ENCODE measurements at places on chromosomes 1 and 21. TPM values are rescaled to one million over a fixed set of nuclear protein-coding genes. Genes with fewer than 3 reads are reported as not detected.

GRCh38 chr1:209598227-209598626 lies 14.7 kb downstream of the CAMK1G start:
- DNase-seq, result no peak

GRCh38 chr1:85577419-85578320 lies 2.9 kb upstream of the CCN1 start:
- peak; percentile 64 for DNase-seq

DNA sequence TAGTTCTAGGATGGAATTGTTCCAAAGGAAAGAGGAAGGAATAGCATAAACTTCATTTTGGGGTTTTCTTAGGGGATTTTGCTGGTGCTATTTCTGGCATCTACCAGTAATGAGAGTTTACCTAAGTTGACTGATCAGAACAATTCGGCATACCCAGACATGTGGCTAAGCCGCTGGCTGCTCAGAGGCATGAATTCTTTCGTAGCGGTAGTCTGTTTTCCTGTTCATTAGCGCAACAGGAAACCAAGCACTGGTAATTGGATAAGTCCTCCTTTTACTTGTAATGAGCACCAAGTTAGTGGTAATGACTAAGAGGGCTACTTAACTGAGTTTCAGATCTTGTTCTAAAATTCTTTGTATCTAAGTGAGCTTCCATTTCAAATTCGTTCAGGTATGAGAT lies 38.6 kb downstream of the C21orf91 start:
- no peak for DNase-seq

Gene CFHR4
- total RNA-seq, result not detected

Gene GPR25
- not detected for total RNA-seq

All from mesothelial cell of epicardium (in vitro differentiated cells).